ENCODE measurements at places on chromosomes 6 and 20.
A peak's percentile ranks its signal among the peaks of the same experiment; 100 is the strongest.

- DNase-seq = peak; percentile 47
These were observed 6.3 kb upstream of the LOC128125822 start for GRCh38 chr6:63565727-63566596.

GRCh38 chr20:23446505-23446904 lies 6.2 kb downstream of the CST11 start:
- peak; percentile 49 for DNase-seq

GRCh38 chr20:16898433-16898832 lies 150.3 kb downstream of the OTOR start:
- peak; percentile 30 for DNase-seq

- DNase-seq = no peak
These were observed 371.8 kb upstream of the JAG1 start for GRCh38 chr20:11045412-11046175.

DNA sequence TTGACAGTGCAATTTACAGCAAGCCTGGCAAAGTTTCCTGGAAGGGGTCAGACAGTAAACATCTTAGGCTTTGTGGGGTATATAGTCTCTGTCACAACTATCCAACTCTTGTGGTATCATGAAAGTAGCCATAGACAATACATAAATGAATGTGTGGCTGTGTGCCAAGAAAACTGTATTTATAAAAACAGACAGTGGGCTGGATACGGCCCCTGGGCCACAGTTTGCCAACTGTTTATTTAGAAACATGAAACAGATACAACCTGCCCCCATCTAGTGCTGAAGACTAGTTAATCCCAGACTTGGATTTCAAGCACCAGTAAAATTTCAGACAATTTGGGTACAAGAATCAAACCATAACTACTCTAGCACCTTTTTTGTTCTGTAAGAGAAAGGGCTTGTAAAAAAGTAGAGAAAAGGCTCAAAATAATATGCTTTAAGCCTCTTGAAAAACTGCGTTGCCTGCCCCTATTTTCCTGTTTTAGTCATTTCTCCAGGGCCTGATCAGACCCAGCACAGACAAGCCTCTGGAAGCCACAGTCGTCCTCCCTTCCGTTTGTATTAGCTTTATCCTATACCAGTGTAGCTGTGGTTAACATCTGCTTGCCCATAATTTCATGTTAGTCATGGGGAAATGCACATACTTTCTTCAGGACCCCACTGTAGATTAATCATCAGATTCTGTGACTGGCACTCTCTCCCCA lies 30.8 kb downstream of the JAG1 start:
- no peak for DNase-seq

DNA sequence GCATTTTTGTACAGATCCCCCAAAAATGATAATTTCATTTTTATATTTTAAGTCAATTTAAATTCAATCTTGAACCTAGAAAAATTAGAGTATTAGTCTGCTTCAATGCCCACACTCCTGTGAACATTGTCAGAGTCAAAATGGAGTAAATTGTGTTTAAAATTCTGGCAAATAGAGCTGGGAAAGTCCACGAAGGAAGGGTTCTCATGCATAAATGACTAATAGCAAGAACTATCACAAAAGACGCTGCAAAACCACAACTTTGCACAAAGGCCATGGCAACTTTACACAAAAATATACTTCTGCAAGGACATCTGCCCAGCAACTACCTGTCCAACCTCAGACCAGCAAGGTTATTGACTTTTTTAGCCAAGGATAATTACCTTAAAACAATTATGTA lies 203.2 kb upstream of the SMLR1 start:
- DNase-seq = peak; percentile 69

- DNase-seq = no peak
These were observed 97.2 kb upstream of the HDAC2 start for GRCh38 chr6:114068116-114068515.

DNA sequence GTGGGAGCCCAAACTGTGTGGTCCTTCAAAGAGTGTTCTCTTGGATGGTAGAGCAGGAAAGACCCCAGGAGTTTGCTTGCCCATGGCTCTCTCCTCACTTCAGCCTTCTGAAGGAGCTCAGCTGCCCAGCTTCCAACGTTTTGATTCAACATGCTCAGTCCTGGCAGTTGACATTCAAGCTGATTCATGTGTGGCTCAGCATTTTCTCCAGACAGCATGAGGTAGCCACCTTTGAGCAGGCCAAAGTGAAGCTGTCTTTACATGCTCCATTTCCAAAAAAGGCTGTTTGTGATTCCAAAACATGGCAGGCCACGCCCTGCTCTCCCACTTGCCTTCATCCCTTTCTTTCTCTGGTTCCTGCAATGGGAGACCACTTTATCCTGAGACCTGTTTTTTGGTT lies 280.2 kb downstream of the TBC1D7 start:
- DNase-seq = no peak

GRCh38 chr6:16358531-16359138 lies 120.2 kb downstream of the GMPR start:
- DNase-seq = no peak

- no peak for DNase-seq
These were observed 91.3 kb upstream of the MPC1 start for GRCh38 chr6:166473886-166474571.

DNA sequence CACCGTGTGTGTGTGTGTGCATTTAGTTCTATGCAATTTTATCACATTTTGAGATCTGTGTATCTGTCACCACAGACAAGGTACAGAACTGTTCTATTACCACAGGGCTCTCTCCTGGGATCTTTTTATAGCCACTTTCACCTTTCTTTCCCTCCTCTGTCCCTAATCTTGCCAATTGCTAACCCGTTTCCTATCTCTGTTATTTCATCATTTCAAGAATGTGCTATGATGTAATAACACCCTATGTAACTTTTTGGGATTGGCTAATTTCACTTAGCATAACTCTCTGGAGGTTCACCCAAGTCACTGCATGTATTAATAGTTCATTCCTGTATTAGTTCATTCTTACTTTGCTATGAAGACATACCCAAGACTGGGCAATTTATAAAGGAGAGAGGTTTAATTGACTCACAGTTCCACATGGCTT lies 657.7 kb downstream of the QKI start:
- no peak for DNase-seq

DNA sequence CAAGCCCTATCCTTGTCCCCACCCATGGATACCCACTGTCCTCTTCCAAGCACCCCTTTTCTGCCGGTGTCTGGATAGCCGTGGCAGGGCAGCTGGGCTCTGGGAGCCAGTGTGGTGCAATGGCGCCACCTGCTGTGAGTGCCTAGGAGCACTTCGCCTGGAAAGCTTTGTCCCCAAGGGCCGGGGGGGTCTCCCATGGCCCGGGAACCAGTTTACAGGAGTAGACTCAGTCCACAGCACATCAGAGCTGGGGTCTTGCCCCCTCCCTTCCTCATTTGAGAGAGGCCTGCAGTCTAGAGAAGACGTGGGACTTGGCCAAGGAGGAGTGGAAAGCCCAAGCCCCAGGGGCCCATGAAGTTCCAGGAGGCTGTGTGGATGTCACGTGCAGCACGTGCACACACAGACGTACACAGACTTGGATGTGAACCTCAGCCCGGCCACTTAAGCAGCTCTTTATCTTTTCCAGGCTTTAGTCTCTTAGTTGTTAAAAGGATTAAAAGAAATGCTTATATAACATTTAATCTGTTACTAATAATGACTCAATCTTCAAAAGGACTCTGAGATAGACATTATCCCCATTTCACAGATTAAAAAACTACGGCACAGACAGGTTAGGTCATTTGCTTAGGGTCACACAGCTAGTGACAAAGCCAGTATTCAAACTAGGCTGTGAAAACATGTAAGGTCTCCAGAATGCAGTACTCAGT lies 40.9 kb upstream of the CDH22 start:
- DNase-seq = peak; percentile 41

DNA sequence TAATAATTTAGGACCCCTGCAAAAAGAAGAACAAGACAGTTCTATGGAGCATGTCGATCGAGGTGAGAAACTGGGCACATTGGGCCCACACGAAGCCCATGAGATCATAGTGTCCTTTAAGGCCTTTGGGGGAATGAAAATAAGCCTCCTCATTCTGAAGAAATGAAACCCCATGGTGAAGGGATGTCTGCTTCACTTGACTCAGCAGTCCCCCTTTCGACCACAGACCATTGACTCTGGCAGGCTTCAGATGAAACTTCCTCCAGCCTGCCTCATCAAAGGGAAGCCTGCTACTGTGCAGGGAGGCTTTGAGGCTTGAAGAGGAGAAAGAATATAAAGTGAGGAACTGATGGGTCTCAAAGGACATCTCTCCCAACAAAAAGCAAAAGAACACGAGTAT lies 144.2 kb upstream of the FBXL4 start:
- no peak for DNase-seq
